ENCODE measurements at places on chromosomes 6 and 20.

DNA sequence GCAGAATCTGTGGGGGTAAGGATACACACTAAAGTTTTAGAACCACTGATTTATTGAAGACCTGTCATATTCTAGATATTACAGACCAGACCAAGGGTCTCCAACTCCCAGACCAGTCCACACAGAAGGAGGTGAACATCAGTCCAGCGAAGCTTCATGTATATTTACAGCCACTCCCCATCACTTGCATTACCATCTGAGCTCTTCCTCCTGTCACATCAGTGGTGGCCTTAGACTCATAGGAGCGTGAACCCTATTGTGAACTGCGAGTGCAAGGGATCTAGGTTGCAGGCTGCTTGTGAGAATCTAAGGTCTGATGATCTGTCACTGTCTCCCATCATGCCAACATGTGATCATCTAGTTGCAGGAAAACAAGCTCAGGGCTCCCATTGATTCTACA, 5.0 kb upstream of the BCLAF1 start:
- no peak for DNase-seq

DNA sequence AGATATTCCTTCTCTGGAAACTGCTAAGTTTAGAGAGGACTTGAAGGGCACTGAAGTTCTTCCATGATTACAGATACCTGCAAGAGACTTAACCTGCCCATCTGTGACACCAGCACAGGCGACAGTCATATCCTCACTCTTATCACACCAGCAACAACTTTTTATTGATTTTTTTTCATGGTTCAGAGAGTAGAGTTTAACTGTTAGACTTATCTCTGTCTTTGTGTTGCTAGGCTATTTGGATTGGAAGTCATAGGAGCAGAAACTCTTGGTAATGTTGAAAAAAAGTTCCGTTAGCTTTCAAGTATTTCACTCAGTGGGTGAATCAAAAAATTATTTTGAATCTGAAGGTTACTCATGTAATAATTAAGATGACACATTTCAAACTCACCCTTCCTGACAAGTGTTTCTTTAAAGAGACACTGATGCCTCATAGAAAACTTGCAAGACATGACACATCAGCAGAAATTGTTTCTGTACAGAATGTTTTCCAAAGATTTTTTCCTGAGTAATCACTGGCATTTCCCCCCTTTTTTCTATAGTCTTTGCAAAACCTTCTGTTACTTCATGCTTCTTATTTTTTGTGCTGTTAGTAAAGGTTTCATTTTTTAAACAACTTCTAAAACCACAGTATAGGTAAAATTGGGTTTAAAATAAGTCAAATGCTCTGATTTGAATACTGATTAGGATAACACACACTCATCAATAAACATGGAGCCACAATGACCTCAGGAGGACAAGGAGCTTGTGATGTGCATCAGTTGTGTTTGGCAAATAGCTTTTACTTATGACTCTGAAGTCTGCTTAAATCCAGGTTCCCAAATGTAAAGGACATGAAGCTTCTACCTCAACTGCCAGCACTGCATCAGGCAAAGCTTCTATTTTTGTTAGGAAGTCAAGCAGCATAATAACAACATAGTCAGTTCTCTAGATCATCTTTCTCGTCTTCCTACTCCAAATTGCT, 252.9 kb upstream of the MAN1A1 start:
- no peak for DNase-seq

DNA sequence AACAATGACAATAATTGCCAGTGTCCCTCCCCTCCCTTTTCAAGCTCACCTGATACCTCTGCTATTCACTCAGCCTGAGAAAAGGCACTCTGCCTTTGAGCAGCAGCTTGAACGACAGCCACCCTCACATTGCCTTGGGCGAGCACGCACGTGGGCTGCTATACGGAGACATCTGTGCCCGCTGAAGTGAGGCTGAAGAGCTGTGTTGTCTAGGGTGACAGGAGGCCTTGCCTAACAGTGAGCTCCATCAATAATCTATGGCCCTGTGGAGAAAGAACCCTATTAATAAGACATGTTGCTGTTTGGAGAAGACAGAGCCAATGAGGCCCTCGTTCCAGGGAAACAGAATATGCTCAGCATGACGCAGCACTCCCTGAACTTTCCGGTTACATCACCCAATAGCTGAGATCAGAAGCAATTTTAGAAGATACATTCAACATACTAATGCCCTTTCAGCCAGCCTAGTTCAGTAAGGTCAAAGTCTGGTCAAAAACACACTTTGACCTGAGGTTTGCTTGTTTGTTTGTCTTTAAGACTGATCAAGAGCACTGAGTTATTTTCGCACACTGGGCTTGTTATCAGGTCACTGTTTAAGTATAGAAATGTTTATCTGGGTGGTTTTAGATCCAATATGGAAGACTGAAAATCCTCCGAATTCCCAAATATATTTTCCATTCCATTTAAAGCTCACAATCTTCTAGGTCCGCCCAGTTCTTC, 30.6 kb downstream of the RBM24 start:
- DNase-seq: peak; percentile 32

DNA sequence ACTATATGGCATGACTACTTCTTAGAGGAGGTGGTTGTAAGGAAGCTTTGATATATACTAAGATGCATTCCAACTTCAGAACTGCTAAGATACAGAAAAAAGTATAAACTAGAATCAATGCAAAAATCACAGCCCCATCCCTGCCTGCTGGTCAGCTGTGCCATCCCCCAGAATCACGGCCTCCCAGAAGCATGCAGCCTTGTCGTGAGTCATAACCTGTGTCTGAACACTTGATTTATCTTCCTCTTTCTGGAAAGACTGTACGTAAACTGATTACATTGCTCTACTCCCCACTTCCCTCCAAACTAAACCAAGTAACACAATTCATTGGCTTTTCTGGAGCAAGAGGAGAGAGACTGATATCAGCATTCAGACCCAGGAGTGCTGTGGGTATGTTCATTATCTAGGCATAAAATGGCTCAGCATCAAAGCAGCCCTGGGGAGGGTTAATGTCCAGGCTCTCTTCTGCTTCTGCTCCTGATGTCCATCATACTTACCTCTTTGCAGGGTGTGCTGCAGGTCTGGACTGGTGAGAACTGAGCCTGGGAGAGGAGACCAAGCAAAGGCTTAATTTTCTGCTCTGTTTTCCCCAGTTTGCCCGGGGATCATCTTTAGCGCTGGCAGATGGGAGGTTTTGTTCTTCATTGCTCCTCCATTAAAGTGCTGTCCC, 18.4 kb downstream of the SCP2D1 start:
- DNase-seq: no peak

DNA sequence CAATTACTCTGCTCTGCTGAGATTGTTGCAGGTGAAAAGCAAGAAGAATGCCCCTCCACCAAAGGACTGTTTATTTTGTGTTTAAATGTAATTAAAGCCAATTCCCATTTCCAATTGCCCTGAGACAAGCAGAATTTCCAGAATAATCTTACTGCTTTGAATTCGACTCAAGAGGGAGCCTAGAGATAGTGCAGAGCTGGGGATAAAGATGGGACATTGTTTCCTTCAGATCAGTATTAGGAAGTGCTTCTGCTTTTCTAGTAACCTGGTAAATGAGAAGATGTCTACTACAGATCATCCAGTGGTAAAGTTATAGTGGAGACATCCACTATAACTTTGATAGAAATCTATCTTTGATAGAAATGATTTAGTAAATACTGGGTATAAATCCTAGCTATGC, 326.9 kb downstream of the UBE3D start:
- DNase-seq: no peak

DNA sequence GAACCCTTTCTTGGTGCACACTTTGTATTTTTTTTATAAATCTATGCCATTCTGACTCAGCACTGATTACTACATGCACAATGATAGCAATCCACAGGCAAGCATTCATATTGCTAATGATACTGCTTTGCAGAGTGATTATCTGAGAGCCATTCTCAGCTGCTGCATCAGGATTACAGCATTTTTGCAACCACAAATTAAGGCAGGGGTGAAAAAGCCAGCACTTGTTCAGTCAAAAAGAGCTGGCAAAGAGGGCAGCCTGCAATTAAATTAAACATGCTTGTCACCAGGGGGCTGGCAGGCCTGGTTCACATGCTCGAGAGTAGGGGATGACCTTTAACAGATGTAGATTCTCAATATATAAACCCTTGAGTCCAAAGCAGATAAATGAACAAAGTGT, 40.7 kb upstream of the SLC17A4 start:
- no peak for DNase-seq

DNA sequence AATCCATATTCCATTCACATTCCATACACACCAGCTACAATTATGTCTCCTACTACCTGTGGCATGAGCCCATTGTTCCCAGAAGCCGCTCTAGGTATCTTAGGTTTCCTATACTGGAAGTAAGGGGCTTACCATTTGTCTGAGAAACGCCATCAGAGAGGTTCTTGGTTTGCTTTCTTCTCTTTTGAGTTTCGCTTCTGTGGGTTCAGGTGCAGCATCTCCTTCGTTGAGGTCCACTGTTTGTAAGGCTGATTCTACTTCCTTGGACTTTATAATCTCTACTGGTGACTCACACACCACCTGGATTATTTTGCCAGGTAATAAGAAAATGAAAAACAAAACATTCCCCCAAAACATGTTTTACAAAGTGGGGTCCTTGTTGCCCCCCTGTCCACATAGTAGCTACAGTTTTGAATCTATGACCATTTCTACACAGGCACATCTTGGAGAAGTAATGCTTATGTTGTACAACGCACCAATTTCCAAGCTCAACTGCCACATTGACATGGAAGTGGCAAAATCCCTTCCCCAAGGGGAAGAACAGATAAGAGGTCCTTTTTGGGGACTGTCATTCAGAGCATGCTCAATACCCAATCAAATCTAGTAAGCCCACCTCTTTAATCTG, 103.5 kb downstream of the BCAS1 start:
- no peak for DNase-seq

DNA sequence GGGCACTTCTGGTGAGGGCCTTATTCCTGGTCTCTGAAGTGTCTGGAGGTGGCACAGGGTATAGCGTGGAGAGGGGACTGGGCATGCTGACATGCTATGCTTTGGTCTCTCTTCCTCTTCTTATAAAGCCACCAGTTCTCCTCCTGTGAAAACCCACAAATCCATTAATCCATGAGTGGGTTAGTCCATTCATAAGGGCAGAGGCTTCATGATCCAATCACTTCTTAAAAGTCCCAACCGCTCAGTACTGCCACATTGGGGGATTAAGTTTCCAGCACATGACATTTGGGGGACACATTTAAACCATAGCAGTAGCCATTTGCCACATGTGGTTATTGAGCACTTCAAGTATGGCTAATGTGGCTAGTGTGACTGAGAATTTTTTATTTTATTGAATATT, 3.8 kb upstream of the TRIB3 start:
- no peak for DNase-seq

- DNase-seq: no peak
Measured at GRCh38 chr6:151370509-151371078, 20.8 kb downstream of the ZBTB2 start.

DNA sequence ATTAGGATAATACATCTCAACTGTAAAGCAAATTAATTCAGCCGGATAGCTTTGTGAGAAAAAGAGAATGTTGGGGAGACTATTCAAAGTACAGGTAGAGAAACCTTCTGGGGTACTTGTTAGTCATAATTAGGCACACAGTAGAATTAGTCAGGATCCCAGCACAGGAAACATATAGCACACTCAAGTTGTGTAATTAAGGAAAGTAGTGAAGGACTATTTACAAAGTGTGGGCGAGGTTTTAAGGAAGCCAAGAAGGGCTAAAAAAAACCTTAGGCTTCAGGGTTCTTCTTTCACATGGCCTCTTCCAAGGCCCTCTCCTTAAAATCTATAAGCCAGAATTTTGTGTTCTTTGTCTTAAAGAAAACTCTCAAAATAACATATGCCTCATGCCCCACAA, 126.7 kb downstream of the RTN4IP1 start:
- no peak for DNase-seq

- no peak for DNase-seq
Measured at GRCh38 chr6:87902383-87902782, 145.3 kb upstream of the SPACA1 start.

DNA sequence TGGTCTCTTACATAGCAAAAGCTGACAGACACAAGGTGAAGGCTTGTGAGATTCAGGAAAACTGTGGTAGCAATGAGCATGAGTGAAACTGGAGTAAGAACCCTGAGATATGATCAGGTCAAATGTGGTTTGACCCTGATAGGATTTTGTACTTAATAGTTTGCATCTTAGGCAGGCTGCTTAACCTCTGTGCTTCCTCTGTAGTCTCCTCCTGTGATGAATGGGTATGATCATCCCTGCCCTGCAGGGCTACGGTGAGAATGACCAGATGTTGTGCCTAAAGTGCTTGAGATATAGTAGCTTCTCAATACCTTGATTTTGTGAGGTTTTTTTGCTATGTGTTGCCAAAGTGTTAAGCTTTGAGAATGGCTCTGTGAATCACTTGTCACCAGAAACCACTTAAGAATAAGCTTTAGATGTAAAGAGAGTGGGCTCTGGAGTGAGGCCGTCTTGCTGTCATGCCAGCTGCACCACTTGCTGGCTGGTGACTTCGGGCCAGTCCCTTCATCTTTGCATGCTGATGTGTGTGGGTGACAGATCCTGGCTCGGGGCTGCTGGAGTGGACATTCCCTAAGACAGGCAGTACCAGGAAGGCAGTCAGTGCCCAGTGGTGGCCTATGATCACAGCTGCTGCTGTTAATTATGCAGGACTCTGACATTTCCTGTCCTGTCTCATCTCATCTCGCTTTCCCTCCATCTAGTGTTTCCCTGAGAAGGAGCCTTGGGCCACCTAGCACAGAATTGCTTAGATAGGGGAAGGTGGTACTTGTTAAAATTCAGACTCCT, 254.7 kb downstream of the NFATC2 start:
- DNase-seq: no peak

DNA sequence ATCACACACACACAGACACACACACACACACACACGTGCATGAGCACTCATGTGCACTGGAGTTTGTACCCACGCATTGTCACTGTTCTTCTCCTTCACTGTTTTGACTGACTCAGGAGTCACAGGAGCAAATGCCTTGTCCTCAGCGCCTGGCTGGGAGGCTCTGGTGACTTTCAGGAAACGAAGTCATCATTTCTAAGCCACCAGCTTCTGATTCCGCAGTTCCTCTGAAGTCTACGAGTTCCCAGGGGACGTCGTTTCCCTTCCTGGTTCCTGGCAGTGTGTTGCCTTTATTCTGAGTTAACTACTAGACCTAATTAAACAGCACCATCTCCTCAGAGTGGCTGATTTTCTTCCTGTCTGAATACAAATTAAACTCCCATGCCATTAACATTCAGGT, 82.2 kb upstream of the PMEPA1 start:
- DNase-seq: no peak

DNA sequence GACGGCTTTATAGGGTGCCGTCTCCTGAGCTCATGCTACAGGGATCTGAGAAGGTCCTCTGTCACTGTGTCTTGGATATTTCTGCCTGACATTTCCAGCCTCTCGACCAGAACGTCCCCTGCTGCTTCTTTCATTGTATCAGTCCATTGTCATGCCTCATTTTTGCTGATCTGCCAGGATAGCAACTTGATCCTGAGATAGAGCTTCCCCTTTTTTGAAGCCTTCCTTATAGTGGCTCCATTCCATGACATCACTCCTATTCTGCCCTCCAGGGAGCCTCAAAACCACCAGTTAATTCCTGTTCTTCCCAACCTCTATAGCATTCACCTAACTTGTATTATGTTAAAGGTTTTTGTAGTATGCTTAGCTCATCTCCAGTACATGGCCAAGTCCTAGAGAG, 431.8 kb upstream of the NOX3 start:
- DNase-seq: no peak

GRCh38 chr6:66771626-66772025, 1064.6 kb upstream of the EYS start:
- no peak for DNase-seq

- no peak for DNase-seq
Measured at GRCh38 chr6:36463676-36464075, 20.9 kb downstream of the KCTD20 start.

GRCh38 chr6:40946738-40947301, 92.2 kb downstream of the UNC5CL start:
- no peak for DNase-seq
